GM13976 (cell line): ENCODE measurements at places on chromosomes 4 and X.

- DNase-seq: no peak
Observed at GRCh38 chr4:4267981-4268380, 20.0 kb upstream of the TMEM128 start.

GRCh38 chr4:151436093-151436518, 27.1 kb downstream of the FHIP1A start:
- no peak for DNase-seq

DNA sequence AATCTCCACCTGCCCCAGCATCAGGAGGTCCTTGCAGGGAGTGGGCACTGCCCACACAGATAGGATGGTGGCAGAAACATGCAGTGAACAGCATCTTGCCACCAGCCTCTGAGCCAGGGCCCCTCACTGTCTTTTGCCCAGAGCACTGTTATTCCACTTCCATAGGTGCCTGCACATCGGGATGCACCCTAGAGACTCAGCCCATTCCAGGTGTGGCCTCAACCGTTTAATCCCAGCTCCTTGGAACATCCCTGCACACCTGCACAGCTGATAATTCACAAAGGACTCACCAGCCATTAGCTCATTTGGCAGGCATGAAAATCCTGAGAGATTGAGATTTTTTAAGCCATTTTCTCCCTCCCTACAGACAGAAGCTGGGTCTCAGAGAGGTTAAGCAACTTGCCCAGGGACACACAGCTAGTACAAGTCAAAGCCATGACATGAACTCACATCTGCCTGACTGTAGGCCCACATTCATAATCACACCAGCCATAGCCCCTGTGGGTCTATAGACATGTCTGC, 116.3 kb downstream of the EFNB1 start:
- no peak for DNase-seq

DNA sequence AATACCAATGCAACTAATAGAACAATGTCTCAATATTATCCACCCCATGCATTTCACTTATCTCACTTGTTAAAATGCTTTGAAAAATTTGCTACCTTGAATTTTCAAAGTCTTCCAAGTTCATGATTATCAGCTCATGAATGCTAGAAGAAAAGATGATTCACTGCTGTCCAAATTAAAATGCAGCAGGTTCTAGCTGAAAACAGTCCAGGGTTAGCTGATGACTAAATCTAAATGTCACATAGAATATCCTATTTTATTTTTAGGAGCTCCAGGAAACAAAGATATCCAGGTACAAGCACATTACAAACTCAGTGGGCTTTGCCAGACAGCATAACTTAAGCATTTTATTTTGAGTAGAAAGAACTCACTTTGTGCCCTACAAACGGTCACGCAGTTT, 38.0 kb upstream of the SPARCL1 start:
- no peak for DNase-seq
